ENCODE measurements at places on chromosomes 7 and 10. TPM values are rescaled to one million over a fixed set of nuclear protein-coding genes. Genes with fewer than 3 reads are reported as not detected.

The GJD4 gene
- total RNA-seq, result not detected

The CADPS2 gene
- total RNA-seq, result 2.4 TPM

The LIPK gene
- 3.3 TPM for total RNA-seq

The DMBT1 gene
- total RNA-seq, result 1.6 TPM

The EGR2 gene
- 0.96 TPM for total RNA-seq

The CALML3 gene
- 501 TPM for total RNA-seq

The IL6 gene
- not detected for total RNA-seq
